ENCODE measurements at places on chromosomes 3 and 15.

DNA sequence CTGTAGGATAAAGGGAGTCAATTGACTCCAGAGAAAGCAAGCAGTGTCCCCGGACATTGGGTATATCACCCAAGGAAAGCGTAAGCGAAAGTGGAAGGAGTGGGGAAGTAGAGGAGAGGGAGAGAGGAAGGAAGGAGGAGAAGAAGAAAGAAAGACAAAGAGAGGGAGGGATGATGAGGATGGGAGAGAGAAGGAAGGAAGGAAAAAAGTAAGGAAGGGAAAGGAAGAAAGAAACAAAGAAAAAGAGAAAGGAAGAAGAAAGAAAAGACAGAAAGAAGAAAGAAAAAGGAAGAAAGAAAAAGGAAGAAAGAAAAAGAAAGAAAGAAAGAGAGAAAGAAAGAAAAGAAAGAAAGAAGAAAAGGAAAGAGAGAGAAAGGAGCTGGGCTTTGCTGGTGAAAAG lies 839 bp downstream of the DNASE1L3 start:
- DNase-seq = no peak

- DNase-seq = no peak
Measured at GRCh38 chr3:11363715-11364114, 91.5 kb downstream of the ATG7 start.

GRCh38 chr3:184582646-184583577 lies 21.3 kb downstream of the EPHB3 start:
- DNase-seq = no peak

DNA sequence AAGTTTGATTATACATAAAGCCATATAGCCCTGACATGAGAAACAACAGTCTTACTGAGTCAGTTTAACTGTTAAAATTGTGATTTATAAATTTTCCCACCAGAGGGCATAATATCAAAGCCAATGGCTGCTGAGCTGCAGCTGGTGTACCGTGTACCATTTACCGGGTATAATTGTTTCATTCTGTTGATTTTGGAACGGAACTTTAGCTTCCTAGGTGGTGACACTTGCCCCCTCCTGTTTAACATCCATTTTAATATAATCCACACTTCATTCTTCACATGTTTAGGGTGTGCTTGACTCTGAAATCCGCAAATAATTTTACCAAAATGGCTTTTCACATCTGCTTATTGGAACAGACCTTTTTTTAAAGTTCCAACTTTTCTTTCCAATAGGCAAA lies 72.8 kb downstream of the SLC9A9 start:
- no peak for DNase-seq

- no peak for DNase-seq
Measured at GRCh38 chr3:72998466-72998865, 1.9 kb downstream of the PPP4R2 start.

- peak; percentile 62 for DNase-seq
Measured at GRCh38 chr3:183428447-183429211, at the start of gene MCF2L2. Gene MCF2L2 (minus strand): TSS chr3:183428619. CDS start chr3:183427977, 642 bp downstream.

GRCh38 chr3:17183951-17184550 lies 299.3 kb downstream of the PLCL2 start:
- DNase-seq = no peak

DNA sequence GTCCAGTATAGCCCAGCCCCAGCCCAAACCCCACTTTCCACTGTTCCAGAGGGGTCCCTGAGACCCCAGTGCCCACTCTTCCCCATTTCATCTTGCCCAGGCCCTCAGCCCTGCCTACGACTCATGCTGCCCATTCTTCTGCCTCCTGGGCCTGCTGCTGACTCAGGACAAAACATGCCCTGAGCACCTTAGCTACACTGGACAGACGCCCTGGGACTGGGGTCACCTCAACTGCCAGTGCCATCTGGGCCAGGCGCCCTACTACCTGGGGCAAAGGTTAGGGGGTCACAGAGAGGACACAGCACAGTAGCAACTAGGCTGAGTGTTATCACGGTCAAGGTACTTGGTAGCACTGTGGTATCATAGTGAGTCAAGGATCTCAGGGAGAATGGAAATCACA lies 2.6 kb upstream of the LAMB2 start:
- no peak for DNase-seq

DNA sequence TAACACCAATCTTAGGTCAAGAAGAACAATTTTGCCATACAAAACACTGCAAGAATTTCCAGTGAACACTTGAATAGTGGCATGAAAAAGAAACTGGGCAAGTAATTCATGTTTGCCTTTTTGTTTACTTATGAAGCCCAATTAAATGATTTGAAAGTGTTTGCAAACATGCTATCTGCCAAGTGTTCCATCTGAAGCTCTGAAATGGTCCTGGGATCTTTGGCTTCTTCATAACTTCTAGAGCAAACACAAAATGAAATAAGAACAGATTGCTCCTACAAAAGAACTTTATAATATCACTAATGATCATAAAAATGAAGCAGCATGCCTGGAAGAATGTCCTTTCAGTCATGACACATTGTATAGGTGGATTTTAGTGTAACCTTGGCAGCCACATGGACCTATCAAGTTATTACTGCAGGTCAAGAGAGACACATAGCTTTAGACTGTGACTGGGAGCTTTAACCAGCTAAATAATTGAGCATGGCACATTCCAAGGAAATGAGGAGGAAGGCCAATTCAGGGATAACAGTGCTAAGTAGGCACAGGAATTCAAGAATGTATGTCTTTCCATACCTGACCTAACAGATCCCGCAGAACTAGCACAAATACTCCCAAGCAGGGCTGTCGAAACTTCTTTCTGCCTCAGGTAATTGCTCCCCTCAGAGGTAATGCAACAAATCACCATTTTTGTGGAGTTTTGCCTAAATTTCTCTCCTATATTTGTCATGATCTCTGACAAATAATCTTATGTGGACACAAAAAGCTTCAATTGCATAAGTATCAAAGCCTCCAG lies 144.6 kb downstream of the DUT start:
- DNase-seq = no peak

GRCh38 chr15:81056304-81056703 lies 55.6 kb downstream of the TLNRD1 start:
- no peak for DNase-seq

GRCh38 chr15:75648156-75649000 lies 666 bp downstream of the SNX33 start:
- DNase-seq = no peak

DNA sequence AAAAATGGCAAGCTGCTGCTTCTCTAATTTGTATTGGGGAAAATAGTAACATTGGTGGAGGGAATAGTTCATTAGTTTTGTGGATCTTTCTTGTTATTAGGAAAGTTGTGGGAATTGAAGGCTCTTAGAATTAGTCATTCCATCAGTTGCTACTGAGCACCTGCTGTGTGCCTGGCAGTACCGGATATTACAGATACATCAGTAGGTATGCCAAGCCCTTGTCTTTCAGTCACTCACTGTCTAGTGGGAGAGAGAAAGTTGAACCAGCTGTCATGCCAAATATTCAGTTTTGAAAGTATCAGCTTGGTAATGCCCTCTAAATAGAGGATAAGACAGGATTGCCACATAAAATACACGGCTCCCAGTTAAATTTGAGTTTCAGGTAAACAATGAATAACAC lies 32.5 kb downstream of the IGSF10 start:
- no peak for DNase-seq

GRCh38 chr3:46674031-46674845 lies 19.2 kb downstream of the ALS2CL start:
- DNase-seq = no peak

- no peak for DNase-seq
Measured at GRCh38 chr3:182544542-182544941, 248.8 kb upstream of the ATP11B start.

GRCh38 chr3:99903869-99904268 lies 86.2 kb downstream of the CMSS1 start:
- DNase-seq = no peak

DNA sequence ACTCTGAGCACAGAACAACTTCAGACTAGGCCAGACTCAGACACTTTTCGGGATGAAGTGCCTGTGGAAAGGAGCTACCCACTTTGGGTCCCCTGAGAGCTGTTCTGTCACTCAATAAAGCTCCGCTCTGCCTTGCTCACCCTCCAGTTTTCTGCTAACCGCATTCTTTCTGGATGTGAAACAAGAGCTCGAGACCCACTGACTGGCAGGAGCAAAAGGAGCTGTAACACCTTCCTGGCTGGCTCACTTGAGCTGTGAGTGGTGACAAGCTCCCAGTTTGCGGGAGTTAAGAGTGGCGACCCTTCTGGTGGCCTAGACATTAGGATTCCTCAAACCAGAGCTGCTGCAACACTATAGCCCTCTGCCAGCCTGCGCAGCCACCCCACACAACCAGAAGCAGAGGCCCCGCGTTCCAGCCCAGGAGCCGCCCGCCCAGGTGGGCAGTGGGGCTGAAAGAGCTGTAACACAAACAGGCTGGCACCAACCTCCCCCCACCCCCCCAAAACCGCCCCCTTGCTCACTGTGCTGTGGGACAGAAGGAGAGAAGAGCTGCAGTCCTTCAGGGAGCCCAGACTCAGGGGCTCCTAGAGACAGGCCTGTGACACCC lies 1178.1 kb upstream of the GBE1 start:
- DNase-seq = no peak

DNA sequence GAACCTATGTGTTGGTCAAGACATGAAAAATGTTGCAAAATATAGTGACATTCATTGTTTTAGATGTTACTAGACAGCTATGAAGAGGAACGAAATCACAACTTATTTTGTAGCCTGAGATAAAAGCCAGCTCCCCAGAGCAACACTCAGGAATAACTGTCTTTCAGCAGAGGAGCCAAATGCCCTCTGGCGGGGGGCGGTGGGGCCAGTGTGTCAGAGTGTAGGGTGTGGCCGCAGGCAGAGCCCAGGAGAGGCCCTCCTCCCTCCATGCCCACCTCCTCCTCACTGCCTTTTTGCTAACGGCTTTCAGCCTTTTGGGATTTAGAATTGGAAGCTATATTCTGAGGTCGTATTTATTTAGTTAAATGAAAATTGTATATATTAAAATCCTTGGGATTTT lies 16.9 kb downstream of the APOD start:
- DNase-seq = no peak

- DNase-seq = no peak
Measured at GRCh38 chr3:139477710-139478640, 1.7 kb upstream of the RBP2 start.

- DNase-seq = no peak
Measured at GRCh38 chr3:127015282-127016042, 32.5 kb downstream of the PLXNA1 start.

- DNase-seq = no peak
Measured at GRCh38 chr3:101938262-101938847, 89.0 kb downstream of the NFKBIZ start.

- DNase-seq = no peak
Measured at GRCh38 chr15:71784719-71785118, 25.6 kb upstream of the NR2E3 start.

GRCh38 chr15:52338058-52338457 lies 42.5 kb upstream of the MYO5C start:
- no peak for DNase-seq

- DNase-seq = no peak
Measured at GRCh38 chr3:29176501-29176900, 104.4 kb upstream of the RBMS3 start.

DNA sequence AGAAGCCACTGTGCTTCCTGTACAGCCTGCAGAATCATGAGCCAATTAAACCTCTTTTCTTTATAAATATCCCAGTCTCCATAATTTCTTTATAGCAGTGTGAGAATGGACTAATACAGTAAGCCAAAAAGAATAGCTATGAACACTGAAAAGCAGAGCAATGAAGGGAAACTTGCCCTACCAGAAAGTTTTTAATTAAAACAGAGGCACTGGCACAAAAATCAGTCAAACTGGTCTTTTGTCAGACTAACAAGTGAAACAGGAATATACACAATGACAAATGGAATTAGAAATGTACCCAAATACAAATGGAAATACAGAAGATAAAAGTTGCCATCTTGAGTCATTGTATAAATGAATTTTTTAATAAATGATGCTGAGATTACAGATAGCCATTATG lies 40.5 kb downstream of the POLQ start:
- DNase-seq = no peak
